NCI-H510A (cell line): ENCODE measurements at places on chromosomes 6 and 20.

- DNase-seq: no peak
Measured at GRCh38 chr6:106051226-106051625, 34.9 kb upstream of the PRDM1 start.

DNA sequence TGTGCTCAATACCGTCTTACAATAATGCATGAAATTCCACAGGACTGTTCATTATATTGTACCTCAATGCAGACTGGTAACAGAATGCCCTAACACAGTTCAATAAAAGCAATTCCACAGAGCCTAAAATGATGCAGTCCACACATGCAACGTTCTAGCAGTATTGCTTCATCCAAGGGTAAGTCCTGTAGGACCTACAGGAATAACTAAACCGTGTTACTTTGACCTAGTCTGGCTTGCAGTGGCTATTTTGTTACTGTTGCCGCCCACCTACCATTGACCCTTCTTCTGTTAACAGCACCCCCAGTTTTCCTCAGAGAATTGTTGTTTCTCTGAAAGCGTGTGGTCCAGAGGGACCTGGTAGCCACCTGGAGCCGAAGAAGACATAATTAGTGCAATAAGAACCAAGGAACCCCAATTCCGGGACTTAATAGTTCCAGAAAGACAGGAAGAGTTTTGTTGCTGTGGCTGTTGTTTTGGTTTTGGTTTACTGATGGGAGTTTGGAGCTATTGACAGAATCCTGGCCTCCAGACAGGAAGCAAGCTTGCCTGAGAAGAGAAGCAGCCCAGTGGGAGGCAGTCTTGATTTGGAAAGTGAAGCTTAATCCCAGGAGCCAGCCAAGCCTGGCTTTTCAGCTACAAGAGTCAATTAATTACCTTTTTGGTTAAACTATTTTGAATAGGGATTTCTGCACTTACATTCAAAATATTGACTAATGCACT is 91.3 kb downstream of the FRK start:
- DNase-seq: no peak

DNA sequence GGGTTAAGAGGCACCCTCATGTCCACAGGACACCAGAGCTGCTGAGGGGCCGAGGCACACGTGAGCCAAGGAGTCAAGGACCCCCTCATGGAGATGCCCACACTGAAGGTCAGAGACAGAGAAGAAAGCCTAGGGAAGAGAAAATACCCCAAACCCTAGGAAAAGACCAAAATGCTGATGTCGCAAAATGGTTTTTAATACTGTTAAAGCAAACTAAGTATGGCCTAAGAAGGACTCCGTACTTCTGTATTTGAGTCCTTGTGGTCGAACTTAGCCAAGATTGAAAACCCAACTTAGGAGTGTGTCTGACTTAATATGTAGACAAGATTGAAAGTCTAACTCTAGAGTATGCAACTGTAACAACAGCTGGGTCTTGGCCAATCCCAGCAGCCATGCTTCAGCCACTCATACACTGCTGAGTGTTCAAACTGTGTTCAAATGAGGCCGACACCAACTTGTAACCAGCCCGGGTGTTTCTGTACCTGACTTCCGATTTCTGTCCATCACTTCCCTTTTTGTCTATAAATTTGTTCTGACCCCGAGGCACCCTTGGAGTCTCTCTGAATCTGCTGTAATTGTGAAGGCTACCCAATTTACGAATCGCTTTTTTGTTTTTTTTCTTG is 92.6 kb upstream of the AGPAT4 start:
- no peak for DNase-seq

GRCh38 chr6:81130969-81131368 is 621.5 kb downstream of the TENT5A start:
- no peak for DNase-seq

GRCh38 chr6:127403636-127404035 is 55.6 kb downstream of the KIAA0408 start:
- DNase-seq: no peak

DNA sequence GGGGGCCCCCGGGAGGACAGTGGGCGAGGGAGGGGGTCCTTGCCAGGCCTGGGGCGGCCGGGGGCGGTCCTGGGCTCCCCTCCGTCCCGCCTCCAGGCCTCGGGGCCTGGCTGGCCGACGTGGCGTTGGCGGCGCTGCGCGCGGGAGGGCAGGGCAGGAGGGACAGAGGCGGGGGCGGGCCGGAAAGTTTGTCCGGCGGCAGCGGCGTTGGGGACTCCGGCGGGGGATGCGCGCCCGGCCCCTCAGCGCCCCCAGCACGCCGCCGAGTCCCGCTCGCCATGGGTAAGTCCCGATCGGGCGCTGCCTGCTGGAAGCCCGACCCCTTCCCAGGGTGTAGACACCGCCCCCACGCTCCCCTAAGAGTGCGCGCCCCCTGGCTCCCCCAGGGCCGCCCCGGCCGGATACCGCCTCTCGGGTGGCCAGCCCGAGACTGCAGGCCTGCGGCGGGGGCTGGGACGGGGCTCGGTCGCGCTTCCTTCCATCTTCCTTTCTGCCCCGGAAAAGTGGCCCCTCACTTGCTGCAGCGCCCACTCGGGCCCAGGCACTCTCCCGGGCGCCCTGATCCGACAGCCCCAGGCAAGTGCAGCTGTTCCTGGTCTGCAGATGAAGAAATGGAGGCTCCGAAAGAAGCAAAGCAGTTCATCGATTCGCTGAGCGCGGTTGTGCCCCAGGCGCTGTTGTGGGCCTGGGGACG is at the start of gene SLC2A10:
SLC2A10 (plus strand) TSS at position 191 of the 694 bp plus-strand sequence; CDS start at position 279, 88 bp downstream.
- peak; percentile 18 for DNase-seq

- no peak for DNase-seq
Measured at GRCh38 chr6:42369568-42369967, 82.2 kb downstream of the TRERF1 start.

GRCh38 chr20:63061771-63062100 is 55.0 kb upstream of the BHLHE23 start:
- DNase-seq: no peak

DNA sequence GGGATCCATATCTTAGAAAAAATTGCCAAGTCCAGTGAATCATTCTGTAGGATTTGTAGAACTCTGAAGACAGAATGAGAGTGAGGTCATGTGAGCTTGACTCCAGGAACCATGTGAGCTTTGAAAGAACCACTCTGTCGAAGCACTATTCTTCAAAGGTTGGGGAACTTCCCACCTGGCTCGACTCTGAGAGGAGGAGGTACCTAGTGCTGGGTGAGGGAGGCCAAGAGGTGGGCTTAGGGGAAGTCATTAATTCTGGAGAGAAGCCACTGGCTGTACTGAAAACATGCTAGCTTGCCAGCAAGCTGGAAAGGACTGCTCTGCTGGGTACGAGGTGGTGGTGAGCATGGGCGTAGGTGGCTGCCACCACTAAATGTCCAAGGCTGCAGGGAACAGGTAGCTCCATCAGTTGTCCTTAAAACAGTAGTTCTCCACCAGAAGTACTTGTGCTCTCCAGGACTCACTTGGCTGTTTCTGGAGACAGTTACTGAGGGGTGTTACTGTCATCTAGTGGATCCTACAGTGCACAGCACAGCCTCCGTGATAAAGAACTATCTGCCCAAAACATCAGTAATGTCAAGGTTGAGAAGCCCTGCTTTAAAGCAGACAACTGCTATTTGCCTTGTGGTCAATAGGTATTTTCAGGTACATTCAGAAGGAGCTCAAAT is 34.7 kb upstream of the SYNJ2 start:
- DNase-seq: no peak

- no peak for DNase-seq
Measured at GRCh38 chr20:47783828-47784598, 1.3 kb downstream of the SULF2 start.

- DNase-seq: no peak
Measured at GRCh38 chr20:34643928-34644327, 33.0 kb downstream of the PIGU start.
